ENCODE measurements at places on chromosomes 12 and 14.

GRCh38 chr12:30862486-30862885 is 64.1 kb upstream of the TSPAN11 start:
- no peak for DNase-seq

GRCh38 chr14:105899071-105899641 is 372.8 kb downstream of the TMEM121 start:
- DNase-seq = no peak

- no peak for DNase-seq
Observed at GRCh38 chr12:26854031-26854390, 21.0 kb upstream of the ITPR2 start.

- no peak for DNase-seq
Observed at GRCh38 chr14:56224691-56225681, 106.8 kb downstream of the PELI2 start.

GRCh38 chr14:100893228-100893601 is 10.3 kb downstream of the RTL1 start:
- DNase-seq = no peak
